Activated CD4-positive, CD25-positive, alpha-beta regulatory T cell (primary cell): ENCODE measurements at places on chromosomes 16 and 17.

DNA sequence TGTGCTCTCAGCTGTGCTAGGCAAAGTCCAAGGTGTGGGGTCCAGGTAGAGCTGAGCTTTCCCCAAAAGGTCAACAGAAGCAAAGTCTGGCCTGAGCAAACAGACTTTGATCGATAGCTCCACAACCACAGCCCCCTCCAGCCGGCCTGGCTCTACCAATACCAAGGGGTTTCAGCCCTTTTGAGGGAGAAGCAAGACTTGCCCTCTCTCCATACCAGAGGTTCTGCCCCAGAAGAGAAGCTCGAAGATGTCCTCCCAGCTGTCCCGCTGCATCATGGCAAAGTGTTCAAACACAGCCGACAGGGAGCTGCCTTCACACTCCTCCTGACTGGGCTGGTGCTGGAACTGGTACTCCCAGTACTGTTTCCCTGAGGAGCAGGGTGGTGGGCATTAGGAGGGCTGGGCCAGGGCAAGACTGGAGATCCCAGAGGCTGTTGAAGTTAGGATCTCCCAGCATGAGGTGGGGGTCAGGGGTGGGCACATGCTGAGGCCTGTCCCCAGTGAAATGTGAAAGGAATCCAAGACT lies 1.7 kb downstream of the VTN start:
- DNase-seq = no peak

GRCh38 chr16:86306011-86306644 lies 204.2 kb upstream of the FOXF1 start:
- no peak for DNase-seq

DNA sequence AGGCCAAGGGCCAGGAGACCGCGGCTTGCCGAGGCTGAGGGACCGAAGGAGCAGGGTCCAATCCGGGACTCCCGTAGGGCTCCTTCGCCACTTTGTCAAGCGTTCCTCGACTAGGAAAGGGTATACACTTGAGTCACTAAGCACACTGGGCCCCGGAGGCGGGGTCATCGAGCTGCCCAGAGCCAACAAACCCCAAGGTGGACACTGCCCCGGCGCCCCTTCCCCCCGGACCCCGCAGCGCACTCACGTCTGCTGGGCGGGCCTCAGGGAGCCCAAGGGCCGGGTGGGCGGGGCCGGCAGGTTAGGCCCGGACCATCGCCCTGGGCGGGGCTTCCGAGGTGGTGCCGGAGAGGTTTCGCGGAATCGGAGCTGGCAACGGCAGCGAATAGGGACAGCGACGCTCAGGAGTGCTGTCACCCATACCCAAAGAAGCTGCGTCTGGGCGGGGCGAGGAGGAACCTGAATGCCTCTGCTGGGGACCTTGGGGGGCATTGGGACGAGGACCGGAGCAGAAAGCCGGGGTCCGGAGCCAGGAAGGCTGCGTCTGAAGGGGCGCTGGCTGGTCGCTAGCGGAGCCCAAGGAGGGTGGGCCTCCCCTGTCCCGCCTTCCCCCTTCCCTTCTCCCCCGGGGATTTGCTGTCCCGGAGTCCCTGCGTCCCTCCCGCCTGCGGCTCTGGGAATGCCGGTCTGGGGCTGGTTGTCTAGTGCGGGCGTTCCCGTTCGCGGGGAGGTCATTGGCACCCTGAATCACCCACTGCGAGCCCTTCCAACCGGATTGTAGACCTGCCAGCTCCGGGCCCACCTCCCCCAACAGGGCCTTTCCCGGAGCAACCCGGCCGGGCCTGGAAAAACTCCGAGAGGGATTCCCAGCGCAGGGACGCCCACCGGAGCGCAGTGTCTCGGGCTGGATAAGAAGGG lies 118.2 kb upstream of the SMURF2 start:
- peak; percentile 60 for DNase-seq

DNA sequence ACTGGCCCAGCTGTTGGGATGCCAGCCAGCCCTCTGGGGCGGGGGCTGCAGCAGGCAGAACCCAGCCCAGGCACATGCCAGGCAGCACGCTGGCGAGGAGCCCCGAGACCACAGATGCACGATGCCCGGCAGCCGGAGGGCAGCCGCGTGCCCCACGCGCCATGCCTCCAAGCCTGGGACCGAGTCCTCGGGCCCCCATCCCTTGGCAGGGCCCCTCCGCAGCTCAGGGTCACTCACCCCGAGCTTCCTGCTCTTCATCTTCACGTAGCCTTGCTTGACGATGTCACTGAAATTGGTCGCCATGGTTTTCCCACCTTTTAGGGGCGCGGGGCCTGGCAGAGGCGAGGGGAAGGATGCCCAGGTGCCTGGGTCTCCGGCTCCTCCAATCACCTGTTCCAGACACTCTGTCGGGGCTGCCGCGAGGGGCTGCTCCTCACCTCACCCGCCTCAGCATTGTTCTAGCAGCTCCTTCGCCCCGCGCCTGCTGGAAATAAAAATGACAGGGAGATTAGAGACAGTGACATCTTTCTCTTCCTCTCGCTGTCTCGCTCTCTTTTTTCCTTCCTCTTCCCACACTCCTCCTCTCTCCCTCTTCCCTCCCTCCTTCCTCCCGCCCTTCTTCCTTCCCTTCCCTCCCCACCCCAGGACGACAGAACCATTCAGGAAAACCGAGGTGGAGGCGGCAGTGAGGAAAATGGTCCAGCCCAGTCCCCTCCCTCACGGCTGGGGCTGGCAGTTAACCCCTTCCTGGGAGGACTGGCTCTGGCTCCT lies 6.9 kb downstream of the DOK4 start:
- no peak for DNase-seq

- no peak for DNase-seq
These were observed 1.5 kb downstream of the ABCC1 start for GRCh38 chr16:15950869-15951268.

- DNase-seq = no peak
These were observed 15.9 kb upstream of the RFWD3 start for GRCh38 chr16:74682556-74682955.

DNA sequence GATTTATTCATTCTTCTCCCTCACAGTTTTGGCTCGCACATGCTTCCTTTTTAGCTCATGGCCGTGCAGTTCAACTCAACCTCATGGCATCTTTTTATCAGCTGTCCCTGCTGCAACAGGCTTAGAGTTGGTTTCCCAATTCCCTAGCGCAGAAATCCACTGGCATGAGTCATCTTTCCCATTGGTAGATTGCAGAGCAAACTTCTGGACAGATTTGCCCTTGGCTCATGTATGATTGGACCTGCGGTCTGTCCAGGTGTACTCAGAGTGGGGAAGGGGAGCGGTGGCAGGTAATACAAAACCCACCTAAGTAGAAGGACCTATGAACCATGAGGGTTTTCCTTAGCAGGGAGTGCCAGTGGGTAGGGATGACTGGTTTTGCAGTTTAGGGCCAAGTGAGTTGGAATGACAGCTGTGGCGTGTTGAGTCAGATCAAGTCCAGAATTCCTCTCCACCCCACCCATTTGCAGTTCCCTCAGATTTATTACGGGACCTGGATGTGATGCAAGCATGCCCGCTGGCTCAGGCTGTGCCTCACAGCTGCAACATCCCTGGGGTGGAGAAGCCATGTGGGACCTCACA lies 584.7 kb downstream of the WWOX start:
- no peak for DNase-seq

DNA sequence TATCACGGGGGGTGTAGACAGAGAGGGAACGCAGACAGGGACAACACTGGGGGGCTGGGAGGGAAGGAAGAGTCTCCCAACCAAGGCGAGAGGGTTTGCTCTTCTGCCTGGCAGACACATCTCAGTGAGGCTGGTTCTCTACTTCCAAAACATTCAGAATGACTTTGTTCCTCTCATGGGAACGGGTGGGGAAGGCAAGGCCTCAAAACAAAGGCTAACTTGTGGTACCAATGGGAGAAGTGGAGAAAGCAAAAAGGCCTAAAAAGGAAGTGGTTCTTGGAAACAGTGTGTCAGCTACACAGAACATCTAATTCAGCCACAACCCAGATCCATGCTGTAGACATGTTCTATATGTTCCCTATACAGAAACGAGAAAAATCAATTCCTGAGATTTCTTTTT lies 7.5 kb downstream of the FLOT2 start:
- no peak for DNase-seq

DNA sequence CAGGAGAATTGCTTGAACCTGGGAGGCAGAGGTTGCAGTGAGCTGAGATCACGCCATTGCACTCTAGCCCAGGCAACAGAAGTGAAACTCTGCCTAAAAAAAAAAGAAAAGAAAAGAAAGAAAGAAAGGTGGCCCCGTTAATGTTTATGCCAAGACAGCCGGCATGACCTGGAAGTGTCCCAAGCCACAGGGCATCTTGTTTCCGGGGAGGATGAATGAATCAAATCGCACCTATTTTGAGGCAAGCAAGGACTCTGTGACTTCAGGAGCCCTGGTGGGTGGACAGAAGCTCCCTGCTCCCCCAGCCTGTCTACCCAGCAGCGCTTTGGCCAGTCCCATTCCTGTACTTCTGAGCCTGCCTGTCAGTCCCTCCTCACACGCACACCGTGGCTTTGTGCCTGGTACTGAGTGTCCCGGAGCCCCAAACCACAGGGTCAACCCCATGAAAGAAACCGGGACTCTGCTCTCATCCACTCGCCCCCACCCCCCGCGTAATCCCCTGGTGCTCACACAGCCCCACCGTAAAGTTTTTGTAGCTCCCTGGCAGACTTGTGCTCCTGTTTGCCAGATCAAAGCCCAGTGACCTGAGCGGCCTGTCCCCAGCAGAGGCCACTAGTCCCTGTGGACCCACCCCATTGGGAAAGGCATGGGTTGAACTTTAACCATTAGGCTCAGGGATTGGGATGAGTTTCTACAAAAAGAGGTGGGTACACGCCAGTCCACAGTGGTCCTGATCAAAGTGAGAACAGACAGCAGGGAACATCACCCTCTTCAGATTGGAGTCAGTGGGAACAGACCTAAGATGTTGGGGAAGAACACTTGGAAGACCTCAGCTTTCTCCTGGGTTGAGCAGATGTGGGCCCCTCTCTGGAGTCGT lies 19.3 kb downstream of the CD2BP2 start:
- DNase-seq = no peak

- DNase-seq = no peak
These were observed 8.4 kb upstream of the PKMYT1 start for GRCh38 chr16:2988590-2989099.

DNA sequence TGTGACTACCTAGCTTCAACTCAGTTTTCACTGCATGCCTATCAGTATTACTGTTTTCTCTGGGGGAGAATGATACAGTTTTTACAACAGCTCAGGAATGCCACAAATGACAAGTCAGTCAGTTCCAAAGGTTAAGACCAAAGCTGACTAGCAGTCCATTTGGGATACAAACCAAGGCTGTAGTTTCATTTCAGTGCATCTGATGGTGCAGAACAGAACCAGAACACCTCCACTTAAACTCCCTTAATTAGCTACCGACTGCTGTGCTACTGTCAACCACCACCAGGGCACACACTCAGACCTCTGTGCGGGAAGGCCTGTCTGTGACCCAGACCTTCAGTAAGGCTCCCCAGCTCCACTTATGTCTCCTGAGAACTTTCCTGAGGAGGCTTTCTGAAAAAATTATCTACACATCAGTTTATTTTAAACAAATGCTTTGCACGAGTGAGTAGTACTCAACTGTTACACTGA lies 20.4 kb downstream of the NFE2L1 start:
- DNase-seq = no peak

DNA sequence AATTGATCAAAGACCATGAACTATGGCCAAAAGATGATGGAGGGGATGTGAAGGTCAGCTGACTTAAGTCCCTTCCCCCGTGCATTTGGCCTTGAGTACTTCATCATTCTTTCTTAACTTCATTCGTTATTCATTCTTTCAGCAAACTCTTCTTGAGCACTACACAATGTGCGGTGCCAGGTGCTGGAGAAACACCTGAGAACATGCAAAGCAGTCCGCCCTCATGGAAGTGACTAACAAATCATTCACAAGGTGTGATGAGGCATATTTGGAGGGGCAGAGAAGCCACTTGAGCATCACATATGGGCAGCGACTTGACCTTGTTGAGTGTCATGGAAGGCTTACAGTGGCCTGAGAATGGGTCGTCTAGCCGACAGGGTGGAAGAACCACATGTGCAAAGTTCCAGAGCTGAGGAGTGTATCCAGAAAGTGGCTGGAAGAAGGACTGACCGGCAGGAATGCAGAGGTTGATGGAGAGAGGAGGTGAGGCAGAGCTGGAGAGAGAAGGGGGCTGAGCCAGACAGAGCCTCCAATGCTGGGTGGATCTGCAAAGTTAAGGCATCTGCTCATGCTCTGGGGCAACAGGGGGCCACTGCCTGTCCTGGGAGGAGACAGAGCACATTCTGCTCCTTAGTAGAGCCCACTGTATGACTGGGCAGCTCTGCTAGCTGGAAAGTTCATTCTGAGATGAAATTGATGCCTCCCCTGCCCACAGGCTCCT lies 25.1 kb upstream of the EIF1 start:
- DNase-seq = no peak

GRCh38 chr17:77318021-77318420 lies 177.3 kb downstream of the SEC14L1 start:
- DNase-seq = no peak

DNA sequence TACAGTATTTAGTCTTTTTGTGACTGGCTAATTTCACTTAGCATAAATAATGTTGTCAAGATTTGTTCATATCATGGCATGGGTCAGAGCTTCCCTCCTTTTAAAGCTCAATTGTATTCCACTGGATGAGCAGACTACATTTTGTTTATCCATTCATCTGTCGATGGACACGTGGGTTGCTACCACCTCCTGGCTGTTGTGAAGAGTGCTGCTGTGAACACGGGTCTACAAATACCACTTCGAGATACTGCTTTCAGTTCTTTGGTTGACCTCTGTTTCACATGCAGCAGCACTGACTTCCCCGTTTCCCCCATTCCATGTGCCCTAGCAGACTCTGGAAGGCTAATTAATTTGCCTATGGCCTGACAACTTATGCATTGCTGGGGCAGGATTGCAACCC lies 285.4 kb downstream of the SHISA9 start:
- DNase-seq = no peak

- no peak for DNase-seq
These were observed 97.9 kb downstream of the ADCY9 start for GRCh38 chr16:4018391-4018790.

DNA sequence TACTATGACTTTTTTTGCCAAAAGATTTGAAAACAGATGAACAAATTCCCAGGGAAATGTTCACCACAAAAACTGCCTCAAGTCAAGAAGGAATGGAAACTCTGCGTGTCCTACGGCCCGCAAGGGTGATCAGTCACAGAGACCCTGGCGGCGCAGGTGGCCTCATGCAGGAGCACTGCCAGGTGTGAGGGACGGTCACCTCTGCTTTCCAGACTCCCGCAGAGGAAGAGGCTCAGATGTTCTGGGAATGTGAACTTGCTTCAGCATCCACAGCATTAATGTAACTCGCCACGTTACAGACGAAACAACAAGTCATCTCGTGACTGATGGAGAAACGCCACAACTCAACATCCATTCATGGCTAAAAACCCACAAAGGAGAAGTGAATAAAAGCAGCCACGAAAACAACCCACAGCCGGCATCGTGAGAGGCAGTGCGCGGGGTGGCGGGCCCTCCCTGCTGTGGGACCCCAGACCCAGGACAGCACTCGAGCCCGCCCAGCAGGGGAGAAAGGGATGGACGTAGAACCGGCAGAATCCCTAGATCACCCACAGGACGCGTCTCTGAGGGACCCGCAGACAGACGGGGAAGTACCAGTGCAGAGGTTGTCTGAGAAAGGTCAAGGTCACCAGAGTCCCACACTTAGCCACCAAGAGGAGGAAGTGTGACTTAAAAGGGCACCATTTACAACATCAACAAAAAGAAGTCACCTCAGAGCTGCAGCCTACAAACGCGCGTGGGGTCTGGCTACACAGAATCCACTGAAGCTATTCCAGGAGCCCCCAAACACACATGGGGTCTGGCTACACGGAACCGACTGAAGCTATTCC lies 76.9 kb upstream of the GNG13 start:
- DNase-seq = no peak

GRCh38 chr17:40558300-40558889 lies 6.9 kb downstream of the CCR7 start:
- no peak for DNase-seq

- no peak for DNase-seq
These were observed 355.4 kb upstream of the SOX9 start for GRCh38 chr17:71765437-71765836.
